Thoracic aorta (tissue), 2 donors: ENCODE measurements at places on chromosomes 7 and 10. TPM values are rescaled to one million over a fixed set of nuclear protein-coding genes. Genes with fewer than 3 reads are reported as not detected.

The DGKB gene
- 0.56 TPM for total RNA-seq

DNA sequence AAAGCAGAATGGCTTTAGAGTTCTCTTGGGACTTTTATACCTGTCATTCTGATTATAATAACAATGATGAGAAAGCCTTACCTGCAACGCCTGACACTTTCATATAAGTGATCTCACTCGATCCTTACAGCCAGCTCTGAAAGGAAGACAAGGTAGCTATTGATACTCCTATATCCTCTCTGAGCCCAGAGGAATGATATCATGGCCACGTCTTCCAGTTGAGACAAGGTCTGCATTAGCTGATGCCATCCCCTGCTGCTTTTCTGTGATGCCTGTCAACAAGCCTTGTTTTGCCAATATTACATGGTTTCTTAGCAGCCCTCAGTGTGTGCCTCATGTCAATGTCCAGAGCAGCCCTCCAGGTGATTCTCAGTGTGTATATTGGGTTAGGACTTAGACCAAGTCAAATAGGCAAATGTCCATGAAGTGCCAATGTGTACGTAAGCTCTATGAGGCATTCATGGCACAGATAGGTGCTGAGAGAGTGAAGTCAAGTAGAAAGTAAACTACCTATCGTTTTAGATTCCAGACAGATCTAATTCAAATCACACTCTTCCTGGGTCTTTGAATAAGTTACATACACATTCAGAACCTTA is 405.9 kb downstream of the ADRA2A start:
- no peak for DNase-seq

DNA sequence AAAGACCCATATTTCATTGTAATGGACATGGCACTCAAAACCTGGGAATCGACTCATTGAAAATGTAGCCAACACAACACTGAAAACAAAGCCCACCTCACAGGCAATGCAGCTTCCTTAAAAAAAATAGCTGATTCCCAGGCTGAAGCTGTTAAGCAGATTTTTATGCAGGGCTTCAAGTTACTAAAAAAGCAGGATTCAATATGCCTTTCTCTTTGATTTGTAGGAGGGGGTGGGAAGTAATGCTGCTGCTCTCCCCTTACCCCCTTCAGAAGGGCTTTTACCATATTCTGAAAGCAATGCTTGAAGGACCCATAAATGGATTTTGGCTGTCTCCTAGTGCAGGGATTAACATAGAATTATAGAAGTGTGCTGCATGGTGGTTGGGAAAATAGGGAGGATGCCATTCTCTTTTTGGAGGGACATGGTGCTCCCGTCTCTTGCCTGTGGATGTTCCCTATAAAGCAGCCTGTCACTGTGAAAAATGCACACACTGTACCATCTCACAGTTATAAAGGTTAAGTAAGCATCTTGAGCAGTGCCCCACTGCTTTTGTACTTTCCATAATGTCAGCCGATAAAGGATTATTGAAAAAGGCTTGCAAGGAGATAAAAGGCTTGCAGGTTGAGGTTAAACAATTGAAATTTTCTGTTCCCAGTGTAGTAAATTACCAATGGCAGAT is 262.8 kb downstream of the AUTS2 start:
- DNase-seq: no peak

DNA sequence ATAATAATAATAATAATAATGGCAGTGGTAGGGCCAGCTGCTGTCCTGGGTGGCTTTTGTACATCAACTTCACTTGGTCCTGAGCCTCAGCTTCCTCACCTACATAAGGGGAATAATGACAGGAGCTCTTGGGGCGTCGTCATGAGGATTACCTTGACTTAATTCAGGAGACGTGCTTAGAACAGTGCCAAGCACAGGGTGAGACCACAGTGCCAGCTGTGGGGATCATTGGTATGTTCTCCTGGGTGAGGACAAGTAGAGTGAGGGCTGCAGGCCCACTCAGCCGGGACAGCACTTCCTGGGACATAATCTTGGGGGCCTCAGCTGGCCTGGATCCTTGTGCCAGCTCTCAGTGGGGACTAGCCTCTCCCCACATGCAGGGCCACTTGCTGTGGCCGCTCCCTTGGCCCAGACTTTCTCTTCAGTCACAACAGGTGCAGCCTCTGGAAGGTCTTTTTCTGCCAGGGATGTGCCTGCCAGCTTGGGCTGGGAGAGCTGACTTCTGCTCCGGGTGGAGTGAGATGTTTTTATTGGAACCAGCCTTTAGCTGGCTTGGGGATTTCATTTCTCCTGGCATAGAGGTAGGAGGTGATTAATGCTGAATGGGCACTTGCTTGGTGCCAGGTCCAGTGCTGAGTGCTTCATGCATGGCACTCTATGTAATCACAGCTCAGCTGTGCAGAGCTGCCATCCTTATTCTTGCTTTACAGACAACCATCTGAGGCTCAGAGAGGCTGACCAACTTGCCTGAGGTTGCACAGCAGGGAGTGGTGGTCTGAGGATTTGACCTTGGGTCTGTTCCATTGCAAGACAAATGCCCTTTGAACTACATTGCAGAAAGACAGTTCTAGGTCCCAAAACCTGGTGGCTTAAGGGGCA is 45.3 kb downstream of the TSPAN15 start:
- DNase-seq: no peak

GRCh38 chr7:3673524-3673923 is 372.5 kb downstream of the SDK1 start:
- no peak for DNase-seq

The CRHR2 gene
- total RNA-seq: 0.21 TPM

DNA sequence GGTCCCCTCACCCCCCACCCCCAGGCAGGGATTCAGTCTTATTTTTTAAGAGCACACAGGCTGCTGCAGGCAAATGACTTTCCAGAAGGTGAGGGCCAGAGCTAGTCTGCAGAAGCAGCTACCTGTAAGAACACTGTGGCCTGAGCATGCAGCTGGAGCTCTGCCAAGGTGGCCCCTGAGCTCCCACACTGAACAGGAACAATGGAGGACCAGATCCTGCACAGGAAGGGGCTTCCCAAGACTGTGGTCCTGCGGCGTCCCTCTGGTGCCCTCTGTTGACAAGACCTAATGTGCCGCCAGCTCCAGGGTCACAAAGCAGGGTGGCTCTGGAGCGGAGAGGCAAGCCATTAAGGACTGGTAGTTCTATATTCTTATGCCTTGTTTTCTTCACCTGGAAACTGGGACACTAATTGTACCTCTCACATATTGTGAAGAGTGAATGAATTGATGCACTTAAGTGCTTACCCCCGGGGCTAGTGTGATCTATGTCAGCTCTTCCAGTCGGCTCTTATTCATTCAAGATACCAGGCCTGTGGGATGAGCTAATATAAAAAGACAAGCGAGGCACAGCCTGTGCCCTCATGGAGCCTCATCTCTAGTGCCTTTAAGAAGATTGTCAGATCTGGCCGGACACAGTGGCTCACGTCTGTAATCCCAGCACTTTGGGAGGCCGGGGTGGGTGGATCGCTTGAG is 8.0 kb upstream of the BEND7 start:
- DNase-seq: no peak

- no peak for DNase-seq
Observed at GRCh38 chr10:15361131-15361530, 10.0 kb downstream of the FAM171A1 start.

- no peak for DNase-seq
Observed at GRCh38 chr7:120360918-120361317, 87.9 kb downstream of the KCND2 start.

DNA sequence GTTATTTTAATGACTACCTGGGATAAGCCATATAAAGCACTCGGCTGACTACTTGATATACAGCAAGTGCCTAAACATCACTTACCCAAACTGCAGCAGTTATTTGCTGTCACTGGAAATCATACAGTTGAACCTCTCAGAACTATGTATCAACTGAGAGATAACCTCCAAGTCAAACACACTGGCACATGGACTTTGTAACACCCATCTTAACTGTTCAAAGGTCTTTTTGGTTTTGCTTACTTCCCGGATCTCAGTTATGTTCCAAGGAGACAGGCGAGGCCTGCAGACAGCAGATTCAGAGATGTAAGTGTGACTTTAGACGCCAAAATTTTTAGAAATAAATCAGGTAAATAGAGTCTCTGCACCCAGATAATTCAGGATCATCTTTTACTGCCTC is 34.6 kb upstream of the DAGLB start:
- DNase-seq: no peak

The SYT15 gene
- 2.6 TPM for total RNA-seq

GRCh38 chr7:23680414-23681405 is 711 bp downstream of the FAM221A start:
- DNase-seq: no peak

The UCMA gene
- not detected for total RNA-seq
